ENCODE measurements at places on chromosomes 6 and 20.

DNA sequence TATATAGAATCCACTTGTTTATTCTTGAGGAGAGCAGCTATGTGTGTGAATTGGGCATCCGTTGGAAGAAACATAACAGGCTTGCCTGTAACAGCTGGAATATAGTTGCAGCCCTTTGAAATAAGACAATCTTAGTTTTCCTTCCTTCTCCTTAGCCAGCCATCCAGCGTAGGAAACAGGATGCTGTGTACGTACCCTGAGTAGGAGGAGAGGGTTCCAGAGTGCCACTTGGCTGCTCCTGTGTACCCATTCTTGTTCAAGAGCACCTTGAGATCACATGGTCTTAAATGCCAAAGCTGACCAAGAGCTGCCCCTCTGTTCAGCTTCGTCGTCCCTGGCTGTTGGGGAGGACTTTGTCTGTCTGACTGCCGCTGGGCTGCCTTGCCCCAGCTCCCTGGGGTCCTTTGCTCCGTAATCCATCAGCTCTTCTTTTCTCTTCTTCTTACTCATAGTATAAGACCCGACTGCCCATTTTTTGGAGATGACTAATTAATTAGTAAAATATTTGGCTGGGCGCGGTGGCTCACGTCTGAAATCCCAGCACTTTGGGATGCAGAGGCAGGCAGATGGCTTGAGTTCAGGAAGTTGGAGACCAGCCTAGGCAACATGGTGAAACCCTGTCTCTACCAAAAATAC, 49.0 kb downstream of the RREB1 start:
- no peak for DNase-seq

DNA sequence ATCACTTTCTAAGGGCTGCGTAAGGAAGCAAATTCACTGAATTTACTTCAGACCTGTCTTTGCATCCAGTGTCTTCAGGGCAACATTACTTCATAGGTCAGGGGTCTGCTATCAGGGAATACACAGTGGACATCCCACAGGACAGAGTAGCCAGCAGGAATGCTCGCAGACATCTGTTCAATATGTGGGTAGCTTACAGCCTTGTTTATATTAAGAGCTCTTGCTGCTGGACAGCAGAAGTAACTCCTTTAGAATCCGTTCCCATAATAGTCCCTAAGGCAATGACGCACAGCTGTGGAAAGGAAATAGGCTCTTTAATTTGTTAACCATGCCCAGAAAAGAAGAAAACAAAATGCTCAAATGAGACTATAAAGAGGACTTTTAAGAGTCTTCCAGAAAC, 198.7 kb downstream of the MOXD1 start:
- peak; percentile 29 for DNase-seq

- DNase-seq: no peak
These were observed 59.4 kb downstream of the RSPO3 start for GRCh38 chr6:127177923-127178231.

GRCh38 chr6:159842035-159842434, 42.0 kb downstream of the PNLDC1 start:
- DNase-seq: peak; percentile 30

GRCh38 chr6:113762641-113763040, 94.5 kb upstream of the MARCKS start:
- DNase-seq: peak; percentile 46

- DNase-seq: no peak
These were observed 19.8 kb downstream of the XRN2 start for GRCh38 chr20:21322921-21323331.

- no peak for DNase-seq
These were observed 4.0 kb upstream of the NUDT3 start for GRCh38 chr6:34396518-34396917.

DNA sequence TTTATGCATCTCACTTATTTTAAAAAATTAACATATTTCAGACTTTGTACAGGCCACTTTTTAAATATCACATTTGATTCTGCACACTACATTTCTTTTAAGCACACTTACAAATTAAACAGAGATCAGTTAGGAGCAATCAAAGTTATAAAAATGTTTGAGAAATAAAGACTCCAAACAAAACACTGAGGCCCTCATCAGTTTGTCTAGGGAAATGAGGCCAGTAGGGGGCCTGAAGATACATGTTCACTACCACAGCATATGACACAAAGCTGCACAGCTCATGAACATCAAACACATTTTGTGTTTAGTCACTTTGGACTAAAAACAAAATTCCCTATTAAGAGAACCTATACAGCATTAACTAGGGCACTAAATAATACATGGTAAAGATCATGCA, 180.5 kb downstream of the PDE7B start:
- peak; percentile 22 for DNase-seq

DNA sequence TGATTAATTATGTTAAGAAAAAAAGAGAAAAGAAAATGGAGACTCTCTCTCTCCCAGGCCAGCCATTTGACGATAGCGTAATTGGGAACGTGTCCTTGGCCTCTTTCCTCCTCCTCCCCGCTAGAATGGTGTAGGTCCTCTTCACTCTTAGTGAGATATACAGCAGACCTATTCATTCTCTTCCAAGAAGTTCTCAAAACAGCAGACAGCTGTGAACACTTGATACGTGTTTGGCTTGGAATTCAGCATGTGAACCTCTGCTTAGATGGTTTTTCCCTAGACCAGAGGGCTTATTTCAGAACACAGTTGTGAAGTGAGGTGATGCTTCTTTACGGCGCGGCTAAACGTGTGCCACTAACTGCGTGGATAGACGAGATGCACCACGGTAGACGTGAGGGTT, 32.6 kb upstream of the TULP4 start:
- peak; percentile 82 for DNase-seq

- DNase-seq: no peak
These were observed 453.2 kb downstream of the QKI start for GRCh38 chr6:163867518-163868292.

DNA sequence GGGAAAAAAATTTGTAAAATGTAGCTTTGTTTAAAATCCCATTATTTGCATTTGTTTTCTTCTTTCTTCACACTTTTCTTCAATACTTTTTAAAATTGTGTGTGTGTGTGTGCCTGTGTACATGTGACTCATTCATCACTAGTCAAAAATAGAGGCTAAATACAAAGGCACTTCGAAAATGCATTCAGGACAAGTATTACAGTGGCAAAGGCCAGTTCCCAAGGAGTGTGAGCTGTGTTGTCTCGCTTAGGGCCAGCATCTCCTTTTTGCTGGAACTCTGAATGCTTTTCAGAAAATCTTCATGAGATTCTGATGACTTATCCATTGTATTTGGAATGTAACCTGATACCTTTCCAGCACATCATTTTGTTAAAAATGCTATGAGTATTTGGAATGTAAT, 288.5 kb upstream of the CNR1 start:
- no peak for DNase-seq

- peak; percentile 85 for DNase-seq
These were observed 24.2 kb downstream of the ZNF311 start for GRCh38 chr6:28980852-28981430.

DNA sequence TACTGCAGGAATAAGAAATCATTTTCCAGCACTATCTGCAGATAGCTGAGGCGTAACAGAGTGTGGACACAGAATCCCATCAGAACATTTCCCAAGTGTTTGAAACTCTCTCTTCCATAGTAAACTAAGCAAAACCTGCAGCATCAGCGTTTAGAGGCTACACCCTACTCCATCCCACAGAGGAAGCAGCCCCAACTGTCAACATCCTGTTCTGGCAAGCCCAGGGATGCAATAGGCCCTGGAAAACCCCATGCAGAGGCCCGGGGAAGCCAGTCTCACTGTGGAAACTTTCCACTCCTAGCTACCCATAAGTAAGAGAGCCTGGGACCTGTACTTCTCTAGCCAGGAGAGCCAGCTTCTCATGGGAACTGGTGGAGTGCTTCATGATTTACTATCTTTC, 129.4 kb downstream of the LY86 start:
- DNase-seq: no peak

DNA sequence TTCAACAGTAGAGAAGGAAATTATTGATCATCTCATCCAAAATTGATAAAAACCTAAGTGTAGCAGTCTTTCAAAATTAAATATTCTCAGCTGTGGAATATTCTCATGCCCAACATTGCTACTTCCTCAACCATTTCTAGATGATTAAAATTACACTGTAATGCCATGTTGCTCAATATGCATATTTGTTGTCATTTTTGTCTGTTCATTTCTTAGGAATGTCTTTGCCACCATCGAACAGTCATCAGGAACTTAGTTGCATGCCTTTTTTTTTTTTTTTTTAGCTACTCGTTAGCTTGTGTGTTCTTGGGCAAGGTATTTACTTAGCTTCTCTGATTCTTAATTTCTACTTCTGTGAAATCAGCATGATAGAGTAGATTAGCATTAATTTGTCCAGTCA, 188.6 kb downstream of the DTNBP1 start:
- DNase-seq: no peak

All from cardiac muscle cell (in vitro differentiated cells and primary cell).